ENCODE measurements at places on chromosomes 3 and 15.

GRCh38 chr15:99343881-99344551, 92.7 kb downstream of the LRRC28 start:
- peak; percentile 28 for DNase-seq

DNA sequence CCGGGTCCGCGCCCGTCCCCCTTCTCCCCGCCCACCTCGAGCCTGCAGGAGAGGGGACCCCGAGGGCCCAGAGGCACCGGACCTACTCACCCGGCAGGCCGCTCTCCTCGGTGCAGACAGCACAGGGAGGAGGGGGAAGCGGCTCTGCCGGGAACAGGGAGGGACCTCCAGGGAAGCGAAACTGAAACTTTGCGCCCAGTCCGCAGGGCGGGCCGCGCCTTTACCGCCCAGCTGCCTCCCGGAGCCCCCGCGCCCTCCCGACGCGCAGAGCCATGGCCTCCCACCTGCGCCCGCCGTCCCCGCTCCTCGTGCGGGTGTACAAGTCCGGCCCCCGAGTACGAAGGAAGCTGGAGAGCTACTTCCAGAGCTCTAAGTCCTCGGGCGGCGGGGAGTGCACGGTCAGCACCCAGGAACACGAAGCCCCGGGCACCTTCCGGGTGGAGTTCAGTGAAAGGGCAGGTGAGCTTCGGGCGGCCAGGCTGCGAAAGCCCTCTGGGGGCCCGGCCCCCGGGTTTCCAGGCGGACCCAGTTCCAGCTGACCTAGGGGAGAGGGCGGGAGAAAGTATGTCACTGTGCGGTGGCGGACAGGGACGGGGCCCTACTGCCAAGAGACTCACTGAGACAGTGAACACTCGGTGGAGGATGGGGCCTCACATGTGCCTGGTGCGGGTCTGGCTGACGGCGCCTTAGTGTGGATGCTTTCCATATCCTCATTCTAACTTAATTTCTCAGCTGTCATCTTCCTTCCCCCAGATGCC, at the start of the genes DTX3L and PARP9:
Gene DTX3L, plus strand, starts transcription at position 184 of the 758 bp plus-strand sequence. Its CDS starts 89 bp downstream, at position 273.
Gene PARP9, minus strand, starts transcription at position 146 of the 758 bp plus-strand sequence. CDS start 4,680 bp downstream, outside the sequence.
- peak; percentile 78 for DNase-seq

DNA sequence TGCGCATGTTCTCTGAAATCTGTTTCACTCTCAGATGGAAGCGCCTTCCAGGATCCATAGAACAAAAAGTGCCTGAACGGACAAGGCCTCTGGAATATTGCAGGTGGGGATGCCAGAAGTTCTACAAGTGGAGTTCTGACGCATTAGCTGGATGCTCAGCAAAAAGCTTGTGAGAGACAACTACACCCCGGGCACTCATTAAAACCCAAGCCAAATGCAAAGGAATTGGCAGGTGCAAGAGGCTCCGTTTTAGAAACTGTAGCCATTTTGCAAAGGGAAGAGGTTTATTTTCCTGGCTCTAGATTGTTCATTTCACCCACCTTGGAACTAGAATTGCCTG, 35.2 kb upstream of the SLC24A5 start:
- DNase-seq, result no peak

DNA sequence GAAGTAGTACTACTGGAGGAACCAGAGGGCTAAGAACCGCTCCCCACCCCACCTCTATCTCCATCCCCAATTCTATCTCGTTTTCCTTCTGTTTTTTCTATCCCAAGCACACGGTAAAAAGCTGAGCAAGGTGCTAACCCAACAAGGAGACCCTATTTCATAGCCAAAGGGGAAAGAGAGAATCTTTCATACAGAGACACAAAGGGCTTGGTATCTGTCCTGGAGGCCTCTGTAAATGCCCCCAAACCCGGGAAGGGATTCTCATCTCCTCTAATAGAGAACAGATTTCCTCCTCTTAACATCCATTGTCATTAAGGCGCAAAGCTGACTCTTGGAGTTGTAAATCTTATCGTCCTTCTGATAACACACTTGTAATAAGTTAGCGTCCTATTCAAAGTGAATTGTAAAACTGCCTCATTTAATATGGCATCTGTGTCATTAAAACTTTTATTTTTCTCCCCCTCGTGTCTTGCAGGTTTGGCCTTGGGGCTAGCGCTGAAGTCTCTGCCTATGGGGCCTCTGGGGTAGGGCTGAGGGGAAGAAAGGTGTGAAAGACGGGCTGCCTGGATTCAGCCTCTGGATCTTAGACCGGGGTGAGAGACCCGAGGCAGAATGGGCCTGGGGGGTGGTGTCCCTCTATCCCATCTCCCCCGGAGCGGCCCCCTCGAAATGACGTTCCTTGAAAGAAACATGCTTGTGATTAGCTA, 12.1 kb downstream of the NR2F2 start:
- no peak for DNase-seq

GRCh38 chr15:81813215-81813614, 232.6 kb downstream of the MEX3B start:
- DNase-seq, result no peak

All from activated CD8-positive, alpha-beta memory T cell treated with anti-CD3 and anti-CD28 coated beads for 4 hours (primary cell).